Activated CD4-positive, CD25-positive, alpha-beta regulatory T cell (primary cell): ENCODE measurements at places on chromosomes 4 and X.

- no peak for DNase-seq
Observed at GRCh38 chrX:100625985-100626491, 10.6 kb downstream of the TSPAN6 start.

DNA sequence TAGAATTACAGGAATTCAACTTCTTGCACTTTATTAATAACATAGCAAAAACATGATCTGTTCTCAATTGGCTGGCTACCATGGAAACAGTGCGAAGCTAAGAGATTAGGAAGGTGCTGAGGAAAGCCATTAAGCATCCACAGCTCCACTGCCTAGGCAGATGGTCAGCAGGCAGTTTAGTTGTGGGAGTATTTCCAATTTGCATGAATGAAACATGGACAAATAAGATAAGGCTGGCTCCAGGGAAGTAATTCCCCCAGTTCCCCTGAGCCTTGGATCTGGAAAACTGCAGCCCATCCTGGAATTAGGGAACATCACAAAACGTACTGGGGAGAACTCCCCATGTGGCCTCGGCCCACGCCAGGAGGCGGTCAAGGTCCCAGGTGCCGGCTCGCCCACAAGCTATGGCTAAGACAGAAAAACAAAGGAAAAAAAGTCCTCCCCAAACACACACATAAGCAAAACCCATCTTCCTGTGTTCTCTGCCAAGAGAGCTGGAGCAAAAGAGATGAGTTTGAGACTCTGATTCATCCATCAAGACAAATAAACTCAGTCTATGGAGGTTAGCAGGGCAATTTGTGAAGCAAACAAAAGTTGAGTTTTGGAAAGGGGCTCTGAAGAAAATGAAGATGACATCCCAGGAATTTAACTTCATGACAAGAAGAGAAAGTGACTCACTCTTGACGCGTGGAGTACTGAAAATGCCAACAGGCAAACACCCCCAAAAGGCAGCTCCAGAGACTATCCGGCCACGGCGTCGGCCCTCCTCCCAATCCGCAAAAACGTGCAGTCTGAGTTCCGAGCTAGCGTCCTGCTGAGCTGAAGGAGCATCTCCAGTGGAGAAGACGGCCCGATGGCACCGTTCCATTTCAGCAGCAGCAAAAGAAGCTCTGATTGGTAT, 45.1 kb downstream of the IGFBP7 start:
- DNase-seq = no peak

GRCh38 chr4:184114431-184114830, 103.2 kb downstream of the ENPP6 start:
- DNase-seq = no peak

GRCh38 chr4:183398298-183399125, 45.9 kb upstream of the CDKN2AIP start:
- peak; percentile 24 for DNase-seq

- no peak for DNase-seq
Observed at GRCh38 chr4:177263818-177264217, 45.9 kb upstream of the NEIL3 start.

GRCh38 chr4:91325495-91325894, 978.3 kb upstream of the GRID2 start:
- DNase-seq = no peak

DNA sequence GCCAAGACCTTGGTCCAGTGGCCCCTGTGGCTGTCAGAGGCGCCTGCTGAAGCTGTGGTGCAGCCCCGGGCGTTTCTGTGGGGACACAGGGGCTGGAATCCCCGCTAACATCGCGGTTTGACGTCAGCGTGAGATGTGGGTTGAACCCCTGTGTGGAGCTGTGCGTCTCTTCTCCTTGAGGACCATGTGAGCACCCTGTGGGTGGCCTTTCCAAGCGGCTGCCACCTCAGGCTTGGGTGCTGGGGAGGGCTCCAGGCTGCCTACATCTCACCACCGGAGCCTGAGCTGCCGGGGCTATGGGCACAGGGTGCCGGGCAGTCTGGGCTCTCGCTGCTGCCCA, 27.7 kb downstream of the UVSSA start:
- DNase-seq = no peak

GRCh38 chr4:177177541-177178081, 132.1 kb upstream of the NEIL3 start:
- no peak for DNase-seq

DNA sequence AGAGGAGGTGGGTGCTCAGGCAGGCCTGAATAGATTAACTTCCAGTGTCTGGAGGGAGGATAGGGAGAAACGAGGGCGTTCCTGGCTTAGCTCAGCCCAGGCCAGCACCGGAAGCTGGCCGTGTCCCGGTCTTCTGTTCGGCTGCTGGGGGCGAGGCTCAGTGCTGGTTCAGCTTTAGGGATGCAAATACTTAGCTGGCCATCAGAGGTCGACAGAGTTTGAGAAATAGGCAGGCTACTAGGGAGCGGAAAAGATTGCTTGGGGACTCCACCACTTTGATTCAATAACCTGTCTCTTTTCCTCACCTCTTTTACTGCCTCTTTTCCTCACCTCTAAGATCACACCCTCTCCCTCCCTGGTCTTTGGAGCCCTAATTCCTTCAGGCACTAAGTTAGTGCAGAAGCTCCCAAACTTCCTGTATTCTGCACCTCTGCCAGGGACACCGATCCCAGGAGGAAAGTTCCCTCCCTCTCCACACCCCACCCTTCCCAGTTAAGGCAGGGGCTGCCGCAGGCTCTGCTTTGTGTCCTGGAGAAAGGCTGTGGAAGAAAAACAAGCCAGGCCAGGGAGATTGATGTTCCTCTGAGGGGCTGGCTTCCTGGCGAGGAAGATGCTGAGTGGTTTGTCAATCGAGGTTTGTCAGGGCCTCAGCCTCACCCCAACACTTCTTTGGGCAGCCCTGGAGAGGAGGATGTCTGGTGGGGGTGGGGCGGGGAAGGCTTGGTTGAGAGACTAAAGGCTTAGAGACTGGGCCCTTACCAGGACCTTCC, 6.0 kb upstream of the EFNB1 start:
- DNase-seq = no peak

GRCh38 chrX:129318375-129318774, 204.9 kb downstream of the SMARCA1 start:
- DNase-seq = no peak

- no peak for DNase-seq
Observed at GRCh38 chr4:140238351-140239056, 84.5 kb upstream of the MAML3 start.

DNA sequence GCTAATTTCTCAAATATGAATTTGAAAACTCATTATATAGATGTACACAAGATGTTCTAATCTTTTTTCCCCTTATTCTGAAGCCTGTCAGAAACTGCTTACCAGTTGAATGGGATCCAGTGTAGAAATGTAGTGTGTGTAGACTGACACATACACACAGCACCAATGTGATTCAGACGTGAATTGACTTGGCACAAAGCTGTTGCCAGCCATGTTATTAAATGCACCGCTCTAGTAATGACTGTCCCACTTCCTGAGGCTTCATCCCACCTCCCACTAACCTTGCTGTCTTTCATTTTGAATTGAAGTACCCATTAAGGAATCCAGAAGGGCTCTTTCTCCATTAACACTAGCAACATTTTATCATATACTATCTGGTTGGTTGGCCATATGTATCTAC, 146.6 kb downstream of the PPA2 start:
- no peak for DNase-seq

GRCh38 chr4:72919937-72920336, 149.6 kb downstream of the COX18 start:
- no peak for DNase-seq

DNA sequence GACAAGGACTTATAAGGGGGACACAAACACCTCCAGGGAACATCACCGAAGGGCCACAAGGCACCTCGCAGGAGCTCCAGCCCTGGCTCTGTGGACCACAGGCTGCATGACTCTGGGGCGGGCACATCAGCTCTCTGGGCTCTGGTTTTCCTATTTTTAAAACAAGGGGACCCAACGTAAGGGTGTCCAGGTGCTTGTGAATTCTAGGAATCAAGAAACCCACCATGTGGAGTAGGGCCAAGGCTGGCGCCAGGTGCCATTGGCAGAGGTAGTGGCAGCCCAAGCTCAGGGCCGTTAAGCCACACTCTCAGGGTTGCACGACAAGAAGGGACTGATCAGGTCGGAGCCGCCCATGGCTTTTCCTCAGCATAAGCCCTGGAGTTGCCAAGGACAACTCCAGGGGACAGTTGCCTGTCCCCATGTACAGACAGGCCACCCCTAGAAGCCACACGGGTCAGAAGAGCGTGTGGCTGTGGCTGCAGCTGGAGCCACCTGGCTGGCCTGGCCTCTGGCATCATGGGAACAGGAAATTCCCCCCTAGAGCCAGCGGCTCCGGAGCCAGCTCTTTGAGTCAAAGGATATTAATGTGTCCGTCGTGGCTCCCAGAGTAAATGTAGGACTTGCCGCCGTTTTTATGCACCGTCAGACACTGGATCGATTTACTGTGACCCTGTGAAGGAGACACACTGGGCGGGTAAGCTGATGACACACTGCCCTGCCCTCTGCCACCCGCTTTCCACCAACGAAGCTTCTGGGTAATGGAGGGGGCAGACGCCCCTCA, 32.5 kb downstream of the WDR1 start:
- no peak for DNase-seq

GRCh38 chrX:70432936-70433847, 10.1 kb downstream of the GDPD2 start:
- DNase-seq = no peak

DNA sequence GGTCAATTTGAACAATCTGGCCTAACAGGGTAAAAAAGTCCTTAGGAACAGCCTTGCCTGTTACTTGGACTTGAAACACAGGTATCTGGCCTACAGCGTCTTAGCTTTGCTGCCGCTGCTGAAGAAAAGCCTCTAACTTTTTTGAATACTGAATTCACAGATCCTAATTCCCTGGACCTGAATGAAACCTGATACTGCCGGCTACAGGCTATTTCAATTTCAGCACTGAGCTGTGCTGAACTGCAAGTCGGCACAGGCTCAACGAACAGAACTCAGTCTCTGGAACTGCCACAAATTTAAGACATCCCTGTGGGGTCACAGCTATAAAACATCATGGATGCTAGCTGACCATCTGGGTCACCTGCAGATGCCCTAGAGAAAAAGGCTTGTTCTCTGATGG, 7.2 kb downstream of the NR0B1 start:
- DNase-seq = no peak

GRCh38 chrX:586351-586750, 44.2 kb upstream of the SHOX start:
- DNase-seq = no peak

DNA sequence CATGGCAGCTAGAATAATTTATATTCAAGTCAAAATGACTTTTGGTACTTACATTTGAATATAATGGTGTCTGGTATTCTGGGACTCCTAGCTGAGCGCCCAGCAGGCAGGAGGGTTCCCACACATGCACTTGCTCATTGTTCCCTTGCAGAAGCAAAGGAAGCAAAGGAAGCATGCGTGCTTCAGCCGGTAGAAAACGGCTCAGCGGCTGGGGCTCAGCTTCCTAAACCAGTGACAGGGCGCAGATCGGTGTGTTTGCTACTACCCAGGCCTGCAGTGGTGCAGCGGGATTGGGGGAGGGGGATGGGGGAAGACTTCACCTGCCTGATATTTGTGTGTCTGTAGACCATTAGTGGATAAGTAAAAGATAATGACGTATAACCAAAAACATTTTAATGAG, 978.3 kb upstream of the TENM3 start:
- DNase-seq = no peak

GRCh38 chr4:124487651-124488050, 224.9 kb downstream of the ANKRD50 start:
- DNase-seq = no peak

DNA sequence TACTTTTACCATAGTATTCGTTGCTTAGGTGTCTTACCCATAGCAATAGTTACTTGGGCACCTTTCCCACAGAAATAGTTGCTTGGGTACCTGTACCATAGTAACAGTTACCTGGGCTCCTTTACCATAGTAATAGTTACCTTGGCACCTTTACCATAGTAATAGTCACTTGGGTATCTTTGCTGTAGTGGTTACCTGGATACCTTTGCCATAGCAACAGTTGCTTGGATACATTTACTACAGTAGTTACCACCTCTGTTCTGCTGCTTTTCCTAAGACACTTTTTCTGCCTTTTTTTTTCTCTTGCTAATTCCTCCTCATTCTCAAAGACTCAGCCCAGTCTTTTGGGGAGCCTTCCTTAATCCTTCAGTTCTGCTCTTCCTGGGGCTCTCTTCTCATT, 272.8 kb upstream of the PUDP start:
- no peak for DNase-seq

GRCh38 chr4:76211769-76212708, 1.6 kb downstream of the SCARB2 start:
- no peak for DNase-seq

DNA sequence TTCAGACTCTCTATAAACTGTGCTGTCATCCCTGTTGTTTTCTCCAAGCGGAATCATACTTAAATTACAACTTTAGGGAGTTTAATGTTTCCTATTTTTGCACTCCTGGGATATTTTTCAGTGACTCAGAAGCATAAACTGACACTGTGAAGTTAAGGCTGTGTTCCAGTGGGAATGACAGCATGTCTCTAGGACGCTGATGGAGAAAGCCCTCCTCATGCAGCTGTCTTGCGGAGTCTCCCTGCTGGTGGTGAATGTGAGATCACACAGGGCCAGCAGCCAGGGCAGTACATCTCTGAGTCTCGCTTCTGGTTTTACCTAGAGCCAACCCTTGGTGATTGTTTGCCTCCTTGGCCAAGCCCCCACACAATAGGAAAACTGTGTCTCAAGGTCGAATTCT, 53.3 kb downstream of the NFKB1 start:
- DNase-seq = no peak

- no peak for DNase-seq
Observed at GRCh38 chrX:48471504-48471903, 1.4 kb upstream of the SLC38A5 start.

DNA sequence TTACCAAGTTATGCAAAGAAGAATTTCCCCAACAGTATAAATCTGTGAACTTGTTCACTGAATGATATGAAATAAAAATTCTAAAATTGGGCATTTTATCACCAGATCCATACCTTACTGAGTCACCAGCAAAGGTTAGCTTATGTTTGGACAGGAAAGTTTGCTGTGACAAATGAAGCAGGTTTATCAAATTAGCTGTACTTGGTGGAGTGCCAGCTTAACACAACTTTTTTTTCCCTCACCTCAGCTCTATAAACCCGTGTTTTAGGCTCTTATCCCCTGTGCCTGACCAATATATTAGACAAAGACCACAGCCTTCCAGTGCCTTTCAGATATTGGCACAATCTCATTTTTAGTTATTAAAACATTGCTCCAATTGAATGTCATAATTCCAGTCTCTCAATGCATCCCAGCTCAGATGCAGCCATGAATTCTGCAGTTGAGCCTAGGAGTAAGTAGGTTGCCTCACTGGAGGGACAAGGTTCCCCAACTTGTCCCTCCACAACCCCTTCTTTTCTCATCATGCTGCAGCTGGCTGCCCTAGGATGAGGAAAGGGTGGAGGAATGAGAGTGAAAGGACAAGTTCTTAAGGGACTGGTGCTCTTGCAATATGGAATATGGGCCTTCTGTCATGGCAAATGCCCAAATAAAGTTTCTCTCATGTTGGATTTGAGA, 27.0 kb upstream of the PDGFC start:
- DNase-seq = no peak

DNA sequence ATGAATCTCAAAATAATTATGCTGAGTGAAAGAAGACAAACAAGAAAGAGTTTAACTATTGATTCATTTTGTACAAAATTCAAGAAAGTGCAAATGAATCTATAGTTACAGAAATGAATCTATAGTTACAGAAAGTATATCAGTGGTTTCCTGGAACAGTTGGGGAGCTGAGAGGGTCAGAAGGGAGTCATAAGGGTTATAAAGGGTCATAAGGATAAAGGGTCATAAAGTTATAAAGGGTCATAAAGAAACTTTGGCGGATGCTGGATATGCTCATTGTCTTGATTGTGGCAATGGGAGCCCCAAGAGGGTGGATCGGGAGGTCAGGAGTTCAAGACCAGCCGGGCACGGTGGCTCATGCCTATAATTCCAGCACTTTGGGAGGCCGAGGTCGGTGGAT, 26.0 kb upstream of the INTS6L start:
- no peak for DNase-seq
